ENCODE measurements at places on chromosomes 16 and 17. TPM values are rescaled to one million over a fixed set of nuclear protein-coding genes. Genes with fewer than 3 reads are reported as not detected.

The TMIGD1 gene
- not detected for total RNA-seq

The HOXB4 gene
- total RNA-seq = not detected

The CPHXL2 gene
- not detected for total RNA-seq

The EFCAB13 gene
- 4.3 TPM for total RNA-seq

The G6PC3 gene
- 88.8 TPM for total RNA-seq

The IGF2BP1 gene
- total RNA-seq = 333 TPM

The CHST5 gene
- total RNA-seq = not detected

The KRT28 gene
- total RNA-seq = not detected

The CHST4 gene
- 4.4 TPM for total RNA-seq

The SLC35G6 gene
- not detected for total RNA-seq

The VMO1 gene
- total RNA-seq = 1.0 TPM

The SGF29 gene
- total RNA-seq = 16.5 TPM

The TBC1D26 gene
- total RNA-seq = 2.0 TPM

The KRT15 gene
- total RNA-seq = 0.57 TPM

The KRTAP16-1 gene
- not detected for total RNA-seq

The TMEM220 gene
- 10.9 TPM for total RNA-seq

The FKBP10 gene
- 151 TPM for total RNA-seq

The GOSR2 gene
- 49.3 TPM for total RNA-seq

The XAF1 gene
- not detected for total RNA-seq

Measured in endodermal cell (in vitro differentiated cells).